Activated effector memory CD4-positive, alpha-beta T cell treated with anti-CD3 and anti-CD28 coated beads, Interleukin-2, amount 50 U/mL, for 16 hours (primary cell): ENCODE measurements at places on chromosomes 7 and 10.
A peak's percentile ranks its signal among the peaks of the same experiment; 100 is the strongest.

DNA sequence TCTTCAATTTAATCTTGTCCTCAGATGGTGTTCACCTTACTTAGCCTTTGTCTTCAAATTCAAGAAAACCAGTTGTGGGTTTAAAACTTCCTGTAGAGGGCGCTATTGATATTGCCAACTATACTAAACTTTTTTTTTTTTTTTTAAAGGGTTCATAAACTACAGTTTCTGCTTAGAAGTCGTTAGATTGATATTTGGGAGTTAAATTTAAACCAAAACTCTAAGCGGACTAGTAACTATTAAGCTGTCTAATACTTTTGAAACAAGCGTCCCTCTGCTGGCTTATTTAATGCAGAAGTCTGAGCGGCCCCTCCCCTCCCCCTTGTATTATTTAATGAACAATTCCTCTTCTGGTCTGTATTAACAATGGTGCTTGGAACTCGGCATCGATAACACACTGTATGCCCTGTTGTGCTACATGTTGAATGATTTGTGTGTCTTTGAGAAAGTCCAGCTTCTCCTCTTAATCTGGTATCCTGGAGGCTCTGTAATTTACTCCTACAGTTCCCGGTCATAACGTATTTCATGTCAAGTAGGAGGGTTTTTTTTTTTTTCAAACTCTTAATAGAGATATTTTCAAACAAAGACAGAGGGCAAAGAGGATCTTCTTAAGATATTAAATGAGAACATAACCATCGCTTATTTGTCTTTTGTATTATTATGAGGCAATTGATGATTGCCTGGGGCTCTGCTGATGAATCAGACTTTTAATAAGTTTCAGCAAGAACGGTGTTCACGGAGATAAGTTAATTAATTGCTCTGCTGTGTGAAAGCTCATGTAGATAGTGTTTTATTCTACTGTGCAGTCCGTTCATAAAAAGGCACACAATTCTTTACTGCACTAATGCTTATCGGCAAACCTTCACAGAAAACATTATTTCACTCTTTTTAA lies 22.6 kb upstream of the CREB5 start:
- DNase-seq = no peak

GRCh38 chr10:62907470-62908212 lies 91.5 kb upstream of the EGR2 start:
- DNase-seq = no peak

DNA sequence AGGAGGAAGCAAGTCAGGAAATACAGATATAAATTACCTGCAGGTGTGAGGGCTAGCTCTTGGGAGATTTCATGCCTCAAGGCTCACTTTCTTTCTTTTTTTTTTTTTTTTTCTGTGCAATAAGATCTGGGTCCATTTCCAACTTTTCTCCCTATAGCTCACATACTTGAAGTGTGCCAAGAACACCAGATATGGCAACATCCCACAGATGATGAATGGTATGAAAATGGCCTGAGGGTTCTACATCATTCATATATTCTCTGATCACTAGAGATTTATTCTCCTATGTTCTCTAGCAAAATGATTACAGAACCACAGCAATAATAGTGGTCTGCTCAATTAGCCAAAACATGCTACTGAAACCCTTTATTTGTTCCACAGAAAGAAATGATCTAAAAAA lies 117.2 kb downstream of the LRRTM3 start:
- no peak for DNase-seq

DNA sequence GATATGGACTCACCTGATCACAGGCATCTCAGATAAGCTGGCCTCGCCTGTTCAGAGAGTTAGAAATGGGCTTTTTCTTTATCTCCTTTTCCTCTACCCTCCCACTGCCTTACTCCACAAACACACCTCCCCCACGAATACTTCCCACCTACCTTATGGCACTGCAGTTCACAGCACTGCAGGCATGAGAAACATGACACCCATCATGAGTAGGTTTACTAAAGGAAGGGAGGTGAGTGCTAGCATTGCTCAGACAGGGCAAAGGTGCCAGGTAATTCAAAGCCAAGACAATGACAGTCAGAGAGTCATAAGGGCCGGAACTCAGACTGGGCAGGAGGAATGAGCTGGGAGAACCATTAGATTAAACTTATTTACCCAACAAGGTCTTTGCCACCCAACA lies 220.6 kb downstream of the FAM107B start:
- DNase-seq = no peak

DNA sequence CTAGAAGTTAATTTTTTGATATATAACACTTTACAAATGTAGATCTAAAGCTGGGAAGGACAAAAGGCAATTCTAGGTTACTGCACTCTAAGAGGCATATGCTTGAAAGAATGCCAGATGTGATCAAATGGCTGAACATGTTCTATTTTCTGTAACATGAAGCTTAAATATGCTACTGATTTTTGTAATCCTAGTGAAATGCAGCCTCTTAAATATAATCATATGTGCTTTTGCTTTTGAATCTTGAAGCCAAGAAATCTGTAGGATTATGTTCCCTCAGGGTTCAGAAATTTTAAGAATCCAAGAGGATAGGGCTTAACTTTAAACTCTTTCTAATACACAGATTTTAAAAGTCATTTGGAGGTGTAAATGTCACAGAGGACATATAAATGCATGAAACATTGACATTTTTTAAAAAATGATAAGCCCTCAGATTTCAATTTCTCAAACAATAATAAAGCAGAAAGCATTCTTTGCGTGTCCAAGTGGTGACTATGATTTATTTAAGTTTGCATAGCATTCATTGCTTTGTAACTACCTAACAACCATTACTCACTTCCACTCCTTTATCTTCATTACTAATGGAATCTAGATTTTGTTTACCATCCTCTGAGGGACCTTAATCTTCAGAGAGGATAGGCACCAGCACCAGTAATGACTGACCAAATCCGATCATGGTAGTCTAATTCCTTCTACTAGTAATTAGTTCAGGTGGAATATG lies 170.4 kb downstream of the MAGI2 start:
- DNase-seq = no peak

GRCh38 chr10:100697070-100697469 lies 48.3 kb upstream of the PAX2 start:
- no peak for DNase-seq

GRCh38 chr10:131868436-131868835 lies 32.4 kb upstream of the PPP2R2D start:
- DNase-seq = no peak

GRCh38 chr7:150788474-150789269 lies 11.5 kb downstream of the TMEM176B start:
- DNase-seq = no peak

- DNase-seq = no peak
Observed at GRCh38 chr10:102872163-102872562, 2.9 kb downstream of the AS3MT start.

- DNase-seq = peak; percentile 74
Observed at GRCh38 chr7:77199013-77199966, at the start of gene FGL2. Gene FGL2, minus strand, starts transcription at chr7:77199819. Its CDS starts 26 bp downstream, at chr7:77199793.

DNA sequence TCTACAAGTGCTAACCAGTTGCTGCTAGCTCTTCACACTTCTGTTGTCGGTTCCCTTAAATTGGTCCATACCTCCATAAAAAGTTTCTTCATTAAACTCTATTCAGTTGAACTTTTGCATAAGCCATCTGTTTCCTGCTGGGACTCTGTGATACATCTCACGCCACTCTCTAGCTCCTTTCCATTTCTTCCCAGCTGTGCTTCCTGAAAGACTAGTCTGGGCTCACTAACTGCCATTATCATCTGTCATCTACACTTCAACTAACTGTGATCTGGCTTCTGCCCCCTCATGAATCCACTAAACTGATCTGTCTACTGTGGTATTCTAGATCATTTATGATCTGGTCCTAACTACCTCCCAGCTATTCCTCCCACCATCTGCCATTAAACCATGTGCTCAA lies 78.3 kb downstream of the ELAPOR2 start:
- no peak for DNase-seq

DNA sequence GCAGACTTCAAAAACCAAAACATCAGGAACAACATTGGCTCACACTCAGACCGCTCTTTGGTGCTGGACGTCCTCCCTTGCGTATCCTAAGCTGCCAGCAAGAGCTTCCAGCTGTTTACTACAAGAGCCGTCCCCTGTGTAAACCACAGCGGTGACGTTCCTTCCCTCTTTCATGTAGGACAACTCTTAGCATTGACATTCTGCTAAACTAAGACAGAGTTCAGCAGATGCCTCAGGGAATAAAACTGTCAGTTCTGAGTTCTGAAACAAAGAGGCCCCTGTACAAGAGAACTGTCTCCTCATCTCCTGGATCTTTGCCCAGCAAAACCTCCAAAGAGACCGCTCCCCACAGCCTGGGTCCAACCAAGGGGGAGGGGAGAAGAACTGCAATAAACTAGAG lies 57.8 kb upstream of the OPALIN start:
- DNase-seq = no peak

- DNase-seq = no peak
Observed at GRCh38 chr7:20440472-20441105, 109.9 kb downstream of the ITGB8 start.

GRCh38 chr7:68015122-68015977 lies 1018.7 kb downstream of the TYW1 start:
- DNase-seq = no peak

- no peak for DNase-seq
Observed at GRCh38 chr7:146554556-146554955, 438.0 kb downstream of the CNTNAP2 start.

DNA sequence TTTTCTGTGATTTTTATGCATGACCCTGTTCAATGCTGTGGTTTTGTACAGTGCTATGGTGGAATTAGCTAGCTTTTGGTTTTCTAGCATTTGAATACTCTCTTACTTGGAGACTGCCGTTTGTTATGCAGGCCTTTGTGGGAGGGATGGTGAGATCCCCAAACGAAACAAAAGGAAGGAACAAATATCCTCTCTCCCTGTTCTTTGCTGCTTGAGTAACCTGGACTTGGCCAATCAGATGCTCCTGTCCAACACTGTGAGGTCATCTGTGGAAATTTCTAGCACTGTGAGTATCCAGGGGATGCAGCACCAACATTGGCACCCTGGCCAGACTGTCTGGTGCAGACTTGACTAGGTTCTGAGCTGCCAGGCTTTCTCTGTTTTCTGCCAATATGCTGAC lies 314.4 kb downstream of the ANKRD30A start:
- no peak for DNase-seq

- DNase-seq = no peak
Observed at GRCh38 chr10:8102708-8103401, 48.4 kb downstream of the GATA3 start.

DNA sequence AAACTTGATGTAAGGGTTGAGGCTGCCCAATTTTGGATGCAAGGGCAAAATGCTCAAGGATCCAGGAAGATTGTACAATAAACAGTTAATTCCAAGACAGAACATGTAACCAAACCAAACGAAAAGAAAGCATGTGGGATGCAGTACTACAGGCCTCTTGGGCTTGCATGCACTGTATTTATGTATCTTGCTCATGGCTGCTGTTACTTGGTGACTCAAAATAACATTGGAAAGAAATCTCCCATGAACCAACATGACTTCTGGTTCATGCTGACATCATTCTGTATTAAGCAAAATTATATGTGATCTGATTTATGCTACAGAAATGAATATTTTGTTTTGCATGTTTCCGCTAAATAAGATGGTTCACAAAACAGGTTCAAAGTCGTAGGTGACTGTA lies 65.9 kb upstream of the FZD1 start:
- DNase-seq = no peak

DNA sequence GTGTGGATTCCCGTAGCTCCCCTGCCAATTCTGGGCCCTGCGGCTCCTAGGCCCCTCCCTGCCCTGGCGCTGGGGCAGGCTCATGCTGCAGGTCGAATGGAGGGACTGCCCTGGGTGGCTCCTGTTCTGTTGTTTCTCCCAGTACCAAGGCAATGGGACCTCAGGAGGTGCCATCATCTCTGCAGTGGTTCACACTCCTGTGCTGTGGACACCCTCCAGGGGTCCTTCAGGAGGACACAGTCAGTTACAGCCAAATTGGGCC lies 138.3 kb downstream of the ZMIZ1 start:
- DNase-seq = no peak

- DNase-seq = no peak
Observed at GRCh38 chr7:85274454-85274853, 87.6 kb upstream of the SEMA3D start.
